Natural killer cell (primary cell): ENCODE measurements at places on chromosomes 16 and 17. TPM values are rescaled to one million over a fixed set of nuclear protein-coding genes. Genes with fewer than 3 reads are reported as not detected.

The NR1D1 gene
- total RNA-seq: 8.8 TPM

The RPA1 gene
- total RNA-seq: 70.9 TPM

The TCAP gene
- total RNA-seq: 2.4 TPM

- DNase-seq: no peak
These were observed 88.2 kb upstream of the CORO6 start for GRCh38 chr17:29710891-29711418.

- peak; percentile 48 for DNase-seq
These were observed 558 bp downstream of the PEX12 start for GRCh38 chr17:35577830-35578196.
